ENCODE measurements at places on chromosomes 3 and 15. TPM values are rescaled to one million over a fixed set of nuclear protein-coding genes. Genes with fewer than 3 reads are reported as not detected.

MYO5C gene
- 2.1 TPM for total RNA-seq

GPR149 gene
- total RNA-seq, result not detected

LRRC15 gene
- total RNA-seq, result 0.42 TPM

NTRK3 gene
- total RNA-seq, result 4.0 TPM

LOXL1 gene
- total RNA-seq, result 12.9 TPM

IL16 gene
- total RNA-seq, result 5.5 TPM

SERPINI2 gene
- not detected for total RNA-seq

GOLGA8Q gene
- total RNA-seq, result 1.1 TPM

GOLGA8T gene
- 0.27 TPM for total RNA-seq

CTSH gene
- 72.3 TPM for total RNA-seq

CYP19A1 gene
- 0.55 TPM for total RNA-seq

LRRK1 gene
- total RNA-seq, result 2.3 TPM

TM4SF1 gene
- total RNA-seq, result 112 TPM

HHATL gene
- total RNA-seq, result 463 TPM

SETD5 gene
- 60.2 TPM for total RNA-seq

CFAP100 gene
- total RNA-seq, result not detected

MYZAP gene
- 930 TPM for total RNA-seq

IDH2 gene
- 1,172 TPM for total RNA-seq

LRRIQ4 gene
- total RNA-seq, result not detected

JAGN1 gene
- total RNA-seq, result 18.4 TPM

CFAP92 gene
- 0.27 TPM for total RNA-seq

NPAP1 gene
- total RNA-seq, result not detected

ANKRD63 gene
- total RNA-seq, result 1.0 TPM

ADAMTS7 gene
- total RNA-seq, result 37.9 TPM

GOLGA6L10 gene
- 0.07 TPM for total RNA-seq

TMEM158 gene
- total RNA-seq, result 0.82 TPM

ACTC1 gene
- total RNA-seq, result 14,086 TPM

ZKSCAN7 gene
- total RNA-seq, result 1.8 TPM

HTD2 gene
- 14.9 TPM for total RNA-seq

THRB gene
- 23.1 TPM for total RNA-seq

MAP1A gene
- total RNA-seq, result 13.0 TPM

LRRC34 gene
- 1.6 TPM for total RNA-seq

ANKDD1A gene
- total RNA-seq, result 1.3 TPM

CPNE9 gene
- not detected for total RNA-seq

PAQR9 gene
- total RNA-seq, result 19.1 TPM

EPHB1 gene
- total RNA-seq, result 1.8 TPM

IL17RE gene
- 0.45 TPM for total RNA-seq

PPP2R3A gene
- total RNA-seq, result 105 TPM

REC114 gene
- 0.84 TPM for total RNA-seq

FANCI gene
- total RNA-seq, result 1.9 TPM

KBTBD13 gene
- total RNA-seq, result 10.6 TPM

PYGO1 gene
- 7.8 TPM for total RNA-seq

ENTPD3 gene
- 0.12 TPM for total RNA-seq

ALPK3 gene
- total RNA-seq, result 118 TPM

FBN1 gene
- 27.6 TPM for total RNA-seq

PARP16 gene
- 4.1 TPM for total RNA-seq

WDR93 gene
- total RNA-seq, result not detected

HAPLN3 gene
- total RNA-seq, result 2.0 TPM

CIDEC gene
- total RNA-seq, result 2.5 TPM

NISCH gene
- total RNA-seq, result 48.3 TPM

DNASE1L3 gene
- total RNA-seq, result 1.9 TPM

TUBGCP5 gene
- total RNA-seq, result 11.5 TPM

RBPMS2 gene
- 213 TPM for total RNA-seq

GNL3 gene
- 27.8 TPM for total RNA-seq

CORO2B gene
- total RNA-seq, result 5.9 TPM

TTLL13 gene
- 0.20 TPM for total RNA-seq

PIGZ gene
- 2.8 TPM for total RNA-seq

SLC7A14 gene
- not detected for total RNA-seq

GREM1 gene
- total RNA-seq, result 0.52 TPM
